Stimulated activated CD4-positive, alpha-beta T cell treated with anti-CD3 and anti-CD28 coated beads, TNF-alpha, amount 100 ng/mL, for 1 hour (primary cell): ENCODE measurements at places on chromosomes 3 and 15.
A peak's percentile ranks its signal among the peaks of the same experiment; 100 is the strongest.

- DNase-seq, result no peak
These were observed 38.4 kb downstream of the SYNM start for GRCh38 chr15:99143242-99143641.

DNA sequence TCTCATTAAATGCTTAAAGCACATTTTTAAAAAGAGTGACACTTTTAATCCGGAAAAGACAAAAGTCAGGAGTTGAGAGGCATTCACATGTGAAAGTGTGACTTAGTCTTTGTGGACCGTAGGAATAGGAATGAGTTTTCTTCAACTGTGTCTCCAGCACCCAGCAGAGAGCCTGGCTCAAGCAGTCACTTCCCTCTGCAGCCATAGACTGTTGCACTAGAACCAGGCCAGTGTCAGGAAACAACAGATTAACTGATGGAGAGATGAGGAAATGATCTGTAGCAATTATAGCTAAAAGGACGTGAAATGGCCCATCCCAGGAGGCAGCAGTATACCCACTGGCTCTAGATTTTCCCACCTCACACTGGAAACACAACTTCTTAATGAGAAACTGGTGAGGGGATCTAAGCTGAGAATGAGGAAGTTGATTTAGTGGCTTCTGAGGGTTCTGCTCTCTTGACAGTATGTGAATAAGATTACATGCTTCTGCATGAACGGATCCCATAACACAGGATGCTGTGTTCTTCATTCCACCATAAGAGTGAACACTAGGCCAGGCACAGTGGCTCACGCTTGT, 19.8 kb downstream of the CFAP92 start:
- no peak for DNase-seq

DNA sequence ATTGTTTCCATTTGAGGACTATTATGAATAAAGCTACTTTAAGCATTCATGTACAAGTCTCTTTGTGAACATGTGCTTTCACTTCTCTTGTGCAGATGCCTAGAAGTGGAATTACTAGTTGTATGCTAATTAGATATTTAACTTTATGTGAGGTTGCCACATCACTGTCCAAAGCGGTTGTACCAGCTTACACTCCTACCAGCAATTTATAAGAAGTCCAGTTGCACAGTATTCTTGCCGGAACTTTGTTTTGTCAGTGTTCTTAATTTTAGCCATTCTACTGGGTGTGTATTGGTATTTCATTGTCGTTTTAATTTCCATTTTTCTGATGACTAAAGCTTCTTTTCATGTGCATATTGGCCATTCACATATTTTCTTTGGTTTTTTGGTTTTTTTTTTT, 29.1 kb downstream of the SEMA3G start:
- no peak for DNase-seq

DNA sequence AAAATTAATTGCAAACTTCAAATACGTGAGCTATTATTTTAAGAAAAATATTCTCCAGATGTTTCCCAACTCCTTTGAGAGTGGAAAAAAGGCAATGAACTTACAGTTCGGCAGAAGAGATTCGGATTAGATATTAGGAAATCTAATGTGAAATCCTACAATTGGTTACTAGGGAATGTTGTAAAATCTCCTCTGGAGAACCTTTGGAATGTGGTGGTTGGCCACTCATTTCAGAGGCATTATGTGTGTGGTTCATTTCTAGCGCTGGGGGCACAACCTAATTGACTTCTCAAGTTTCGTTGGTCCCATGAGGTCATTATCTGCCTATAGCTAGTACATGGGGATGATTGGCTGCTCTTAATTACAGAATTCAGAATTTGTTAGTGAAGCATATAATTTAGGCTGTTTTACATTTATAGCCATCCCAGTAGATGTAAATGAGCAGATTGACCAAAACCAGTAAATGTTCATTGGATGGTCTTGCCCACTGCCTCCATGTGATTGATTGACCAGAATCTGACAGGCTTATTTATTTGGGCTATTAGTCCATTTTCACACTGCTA, 34.6 kb upstream of the CMSS1 start:
- DNase-seq, result no peak

- DNase-seq, result no peak
These were observed 57.1 kb upstream of the ETV5 start for GRCh38 chr3:186166036-186166435.

DNA sequence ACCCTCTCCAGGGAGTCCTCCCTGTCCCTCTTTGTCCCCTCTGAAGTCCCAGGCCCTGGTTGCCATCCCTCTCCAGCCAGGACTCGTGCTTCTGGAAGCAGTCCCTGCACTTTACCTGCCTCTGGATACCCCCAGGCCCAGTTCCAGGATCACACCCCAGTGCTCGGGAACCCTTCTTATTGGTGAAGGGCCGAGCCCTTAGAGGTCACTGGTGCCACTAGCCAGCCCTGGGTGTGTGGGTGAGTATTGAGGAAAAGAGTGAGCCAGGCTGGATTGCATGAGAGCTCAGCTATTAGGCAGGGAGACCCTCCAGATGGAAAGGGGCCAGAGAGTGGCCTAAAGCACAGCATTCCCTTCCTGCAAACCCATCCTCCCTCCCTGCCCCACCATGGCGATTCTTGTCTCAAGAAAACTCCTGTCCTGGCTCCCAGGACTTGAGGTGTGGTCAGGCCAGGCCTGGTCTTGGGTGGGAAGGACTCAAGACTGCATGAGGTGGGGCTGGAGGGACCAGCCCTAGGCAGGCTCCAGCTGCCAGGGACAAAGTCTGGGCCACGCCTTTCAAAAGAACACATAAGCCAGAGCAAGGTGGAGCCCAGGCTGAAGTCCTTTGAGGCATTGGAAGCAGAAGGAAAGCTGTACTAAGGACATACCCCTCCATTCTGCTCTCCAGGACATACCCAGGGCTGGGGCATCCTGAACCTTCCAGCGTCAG, 4.8 kb upstream of the PHGR1 start:
- no peak for DNase-seq

GRCh38 chr15:55289011-55289745, 435 bp downstream of the RAB27A start:
- DNase-seq, result peak; percentile 9

DNA sequence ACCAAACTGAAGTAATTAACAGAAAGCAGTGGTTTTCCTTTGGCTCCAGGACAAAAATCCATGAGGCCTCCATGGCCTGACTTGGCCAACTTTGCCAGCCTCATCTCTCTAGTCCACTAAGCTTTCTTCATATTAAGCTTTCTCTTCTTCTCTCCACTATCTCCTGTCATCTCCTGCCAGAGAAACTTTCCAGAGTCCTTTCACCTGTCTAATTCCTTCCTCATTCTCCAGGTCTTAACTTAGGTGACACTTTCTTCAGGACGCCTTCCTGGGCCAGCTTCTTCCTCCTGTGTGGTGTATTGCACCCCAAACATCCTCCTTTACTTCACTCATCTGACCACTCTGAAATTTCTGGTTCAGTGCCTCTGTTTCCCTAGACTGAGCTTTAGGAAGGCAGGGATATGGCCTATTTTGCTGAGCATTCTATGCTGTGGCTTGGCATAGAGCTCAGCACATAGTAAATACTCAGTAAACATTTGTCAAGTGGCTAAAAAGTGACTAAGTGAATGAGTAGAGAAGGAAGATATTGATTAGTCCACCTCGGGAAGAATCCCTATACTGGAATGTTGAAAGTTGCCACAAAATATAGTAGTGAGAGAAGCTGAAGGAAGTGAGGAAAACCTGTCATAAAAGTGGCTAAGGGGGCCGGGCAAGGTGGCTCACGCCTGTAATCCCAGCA, 34.6 kb upstream of the IGF2BP2 start:
- DNase-seq, result no peak

GRCh38 chr3:173622166-173622565, 224.6 kb downstream of the NLGN1 start:
- no peak for DNase-seq

- DNase-seq, result no peak
These were observed 2.6 kb upstream of the UBE2Q2 start for GRCh38 chr15:75840659-75841058.

- DNase-seq, result no peak
These were observed 27.7 kb downstream of the CRTC3 start for GRCh38 chr15:90557186-90558084.

DNA sequence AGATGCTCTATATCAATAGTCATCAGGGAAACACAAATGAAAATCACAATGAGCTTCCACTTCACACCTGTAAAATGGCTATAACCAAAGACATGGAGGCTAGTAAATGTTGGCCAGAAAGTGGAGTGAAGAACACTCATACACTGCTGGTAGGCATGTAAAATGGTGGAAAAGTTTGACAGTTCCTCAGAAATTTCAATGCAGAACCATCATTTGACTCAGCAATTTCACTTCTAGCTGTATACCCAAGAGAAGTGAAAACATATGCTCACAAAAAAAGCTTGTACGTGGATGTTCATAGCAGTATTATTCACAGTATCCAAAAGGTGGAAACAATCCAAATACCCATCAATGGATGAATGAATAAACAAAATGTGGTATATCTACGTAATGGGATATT, 19.2 kb upstream of the TOP2B start:
- no peak for DNase-seq

GRCh38 chr15:33380406-33380805, 69.6 kb downstream of the RYR3 start:
- DNase-seq, result no peak

- DNase-seq, result no peak
These were observed 1.7 kb upstream of the PCOLCE2 start for GRCh38 chr3:142890592-142890991.

DNA sequence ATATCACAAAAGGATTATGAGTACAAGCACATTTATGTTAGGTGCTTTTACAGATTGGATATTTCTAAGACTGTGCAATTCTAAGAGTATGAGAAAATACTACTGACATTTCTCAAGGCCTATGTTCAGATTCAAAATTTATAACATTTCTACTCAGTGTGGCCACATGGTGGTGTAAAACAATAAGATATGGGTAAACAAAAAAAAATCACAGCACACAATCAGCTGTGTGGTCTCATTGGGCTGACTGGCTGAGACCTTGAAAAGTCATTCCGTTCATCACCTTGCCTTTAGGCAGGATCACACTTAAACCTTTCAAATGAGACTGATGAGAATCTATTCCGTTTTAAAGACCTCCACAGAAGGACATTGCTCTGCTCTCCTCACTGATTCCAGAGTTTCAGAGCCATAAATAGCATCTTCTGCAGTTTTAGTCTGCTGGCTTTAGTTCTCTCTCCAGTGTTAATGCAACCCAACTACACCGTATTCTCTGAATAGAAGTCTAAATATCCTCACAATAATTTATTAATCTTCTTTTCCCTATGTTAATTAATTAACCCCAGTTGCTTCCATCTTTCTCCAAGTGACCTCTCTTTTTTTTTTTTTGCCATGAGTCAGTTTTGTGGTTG, 158.2 kb downstream of the SPATA16 start:
- DNase-seq, result no peak

DNA sequence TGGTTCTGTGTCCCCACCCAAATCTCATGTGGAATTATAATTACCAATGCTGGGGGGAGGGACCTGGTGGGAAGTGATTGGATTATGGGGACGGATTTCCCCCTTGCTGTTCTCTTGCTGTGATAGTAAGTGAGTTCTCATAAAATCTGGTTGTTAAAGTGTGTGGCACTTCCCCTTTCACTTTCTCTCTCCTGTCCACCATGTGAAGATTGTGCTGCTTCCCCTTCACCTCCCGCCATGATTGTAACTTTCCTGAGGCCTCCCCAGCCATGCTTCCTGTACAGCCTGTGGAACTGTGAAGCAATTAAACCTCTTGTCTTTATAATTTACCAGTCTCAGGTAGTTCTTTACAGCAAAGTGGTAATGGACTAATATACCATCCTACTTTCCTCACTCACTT, 289.6 kb downstream of the EFHB start:
- DNase-seq, result no peak

- no peak for DNase-seq
These were observed 5.7 kb upstream of the ARL14 start for GRCh38 chr3:160671231-160671630.

DNA sequence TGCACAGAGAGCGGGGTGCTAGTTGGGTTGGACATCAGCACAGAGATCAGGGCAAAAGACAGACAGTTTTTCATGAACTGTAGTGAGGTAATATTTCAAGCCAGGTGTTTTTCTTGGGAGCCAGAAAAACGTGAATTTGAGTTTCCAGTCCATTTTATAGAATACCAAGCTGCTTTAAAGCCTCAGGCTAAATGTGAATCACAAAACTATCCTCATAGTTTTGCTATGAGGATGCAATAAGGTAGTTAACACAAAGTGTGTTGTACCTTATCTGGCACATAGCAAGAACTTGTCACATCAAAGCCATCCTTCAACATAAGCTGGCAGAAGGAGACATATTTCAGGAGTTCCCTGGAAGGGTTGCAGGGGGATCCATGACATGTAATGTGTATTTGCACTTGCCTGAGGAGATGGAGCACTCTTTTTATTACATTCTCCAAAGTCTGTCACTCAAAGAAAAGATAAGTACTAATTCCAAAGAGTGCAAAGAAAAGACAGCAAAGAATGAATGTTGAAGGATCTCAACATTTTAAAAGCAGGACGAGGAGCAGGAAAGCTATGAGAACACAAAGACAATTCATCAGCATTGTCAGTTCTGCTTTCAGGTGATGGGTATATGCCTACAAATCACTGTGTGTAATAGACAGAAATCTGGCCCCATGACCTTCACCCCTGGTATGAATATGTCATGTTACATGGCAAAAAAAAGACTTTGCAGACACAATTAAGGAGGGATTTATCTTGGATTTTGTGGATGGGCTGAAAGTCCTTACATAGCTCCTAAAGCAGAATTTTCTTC, 1046.4 kb downstream of the NTRK3 start:
- DNase-seq, result no peak

DNA sequence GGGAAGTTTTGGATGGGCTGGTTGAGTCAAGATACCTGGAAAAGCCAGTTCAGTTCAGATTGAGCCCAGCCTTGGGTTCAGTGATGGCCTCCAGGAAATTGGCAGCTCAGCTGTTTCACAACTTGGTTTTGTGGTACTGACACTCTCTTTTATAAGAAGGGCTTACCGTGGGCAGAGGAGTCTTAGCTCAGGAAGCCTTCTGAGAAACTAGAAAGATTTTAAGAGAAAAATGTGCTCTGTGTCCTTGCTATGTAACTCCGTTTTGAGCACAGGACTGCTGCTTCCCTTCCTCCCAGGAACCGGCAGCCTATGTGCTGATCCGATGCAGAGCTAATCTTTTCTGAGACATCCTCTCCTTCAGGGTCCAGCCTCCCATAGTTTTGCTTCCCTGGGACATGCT, 46.6 kb upstream of the RASGRP1 start:
- no peak for DNase-seq
